AG04450 (cell line): ENCODE measurements at places on chromosomes 2 and 18.

- peak; percentile 71 for DNase-seq
Observed at GRCh38 chr2:151043484-151043883, 218.2 kb downstream of the RBM43 start.

- DNase-seq: no peak
Observed at GRCh38 chr18:31230495-31230894, 67.8 kb upstream of the DSC1 start.

- no peak for DNase-seq
Observed at GRCh38 chr2:109164739-109165221, 35.8 kb downstream of the SH3RF3 start.

GRCh38 chr2:239762655-239763269 lies 262.4 kb downstream of the NDUFA10 start:
- no peak for DNase-seq

DNA sequence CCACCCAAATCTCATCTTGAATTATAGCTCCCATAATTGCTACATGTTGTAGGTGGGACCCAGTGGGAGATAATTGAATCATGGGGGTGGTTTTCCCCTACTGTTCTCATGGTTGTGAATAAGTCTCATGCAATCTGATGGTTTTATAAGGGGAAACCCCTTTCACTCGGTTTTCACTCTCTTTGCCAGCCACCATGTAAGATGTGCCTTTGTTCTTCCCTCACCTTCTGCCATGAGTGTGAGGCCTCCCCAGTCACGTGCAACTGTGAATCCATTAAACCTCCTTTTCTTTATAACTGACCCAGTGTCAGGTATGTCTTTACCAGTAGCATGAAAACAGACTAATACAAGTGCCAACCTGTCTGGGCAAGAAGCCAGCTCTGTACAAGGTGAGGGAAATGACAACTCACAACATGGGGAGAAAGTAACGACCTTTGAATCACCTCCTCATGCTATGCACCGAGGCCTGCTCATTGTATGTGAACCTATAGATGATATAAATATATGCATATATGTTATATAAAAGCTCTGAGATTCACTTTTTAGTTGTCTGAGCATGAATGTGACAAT lies 162.2 kb downstream of the ALPK2 start:
- DNase-seq: no peak

DNA sequence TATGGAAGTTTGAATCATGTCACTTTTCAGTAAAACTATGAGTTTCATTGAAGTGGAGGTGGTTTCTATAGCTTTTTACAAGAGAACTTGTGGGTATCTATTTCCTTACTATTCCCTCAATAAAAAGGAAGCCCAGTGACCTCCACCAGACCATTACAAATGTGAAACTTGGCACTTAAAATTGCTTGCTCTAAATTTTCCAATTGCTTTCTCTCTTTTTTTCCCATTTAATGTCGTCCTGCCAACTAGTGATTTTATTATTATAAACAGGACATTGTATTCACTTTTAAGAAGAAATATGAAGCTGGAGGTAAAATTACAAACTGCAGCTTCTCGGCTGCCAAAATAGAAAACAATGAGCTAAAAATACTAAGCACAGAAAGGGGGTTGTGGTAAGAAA lies 208.2 kb upstream of the ALPP start:
- DNase-seq: no peak

DNA sequence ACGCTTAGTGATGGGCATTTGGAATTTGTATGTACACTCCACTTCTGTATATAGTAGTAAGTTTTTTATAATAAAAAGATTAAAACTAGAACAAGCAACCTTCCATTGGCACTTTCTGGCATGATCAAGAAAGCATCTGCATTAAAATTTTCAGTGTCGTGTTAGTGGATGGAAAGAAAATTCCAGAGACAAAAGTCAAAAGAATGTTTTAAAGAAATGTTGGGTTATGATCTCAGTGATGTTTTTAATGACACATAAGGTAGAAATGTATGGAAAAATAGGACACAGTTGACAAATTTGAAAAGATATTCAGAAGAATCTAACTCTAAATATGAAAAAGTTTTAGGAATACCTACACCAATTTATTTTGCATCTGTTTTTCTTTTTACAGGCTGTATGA lies 126.1 kb upstream of the FAM117B start:
- no peak for DNase-seq

- DNase-seq: no peak
Observed at GRCh38 chr18:8300751-8301410, 308.4 kb upstream of the RAB12 start.

DNA sequence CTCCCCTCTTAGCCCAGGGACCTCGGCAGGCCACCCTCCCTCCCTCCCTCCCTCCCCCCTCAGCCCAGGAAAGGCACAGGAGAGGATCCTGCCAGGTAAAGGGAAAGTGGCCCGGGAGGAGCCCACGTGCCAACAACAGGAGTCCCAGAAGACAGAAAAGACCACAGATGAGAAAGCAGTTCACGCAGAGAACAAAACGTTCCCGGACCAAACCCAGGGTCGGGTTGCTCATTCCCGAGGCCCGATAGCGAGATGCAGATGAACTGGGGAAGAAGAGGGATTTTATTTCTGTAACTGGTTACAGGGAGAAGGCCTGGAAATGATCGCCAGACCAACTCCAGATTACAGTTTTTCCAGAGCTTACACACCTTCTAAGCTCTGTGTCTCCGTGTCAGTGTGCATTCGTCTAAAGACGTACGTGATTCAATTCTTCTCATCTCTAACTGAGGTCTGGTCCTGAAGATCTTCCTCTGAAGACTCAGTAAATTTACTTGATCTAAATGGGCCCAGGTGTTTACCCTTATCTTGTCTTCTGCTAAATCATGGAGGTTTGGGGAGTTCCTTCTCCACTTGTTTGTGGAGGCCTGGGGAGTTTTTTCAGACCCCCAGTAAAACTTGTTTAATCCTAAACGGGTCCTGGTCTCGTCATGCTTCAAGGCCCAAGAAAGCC lies 807 bp upstream of the NEU4 start:
- DNase-seq: no peak

DNA sequence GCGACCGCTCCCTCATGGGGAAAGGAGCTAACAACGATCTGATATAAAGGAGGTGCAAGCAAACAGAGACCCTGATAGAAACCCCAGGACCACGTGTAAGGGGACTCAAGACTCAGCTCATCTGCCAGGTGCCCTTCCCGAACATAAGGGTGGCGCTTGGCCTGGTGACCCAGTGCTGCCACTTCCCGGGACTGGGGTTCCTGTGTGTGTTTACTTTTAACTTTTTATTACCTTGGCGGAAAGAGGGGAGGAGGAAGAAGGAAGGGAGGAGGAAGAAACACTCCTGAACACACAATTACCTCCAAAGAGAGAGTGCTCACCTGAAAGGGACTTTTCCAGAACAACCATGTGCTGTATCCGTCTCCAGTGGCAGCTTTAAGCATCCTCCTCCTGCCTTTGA lies 56.5 kb upstream of the EDAR start:
- no peak for DNase-seq

GRCh38 chr2:54641988-54642387 lies 81.5 kb upstream of the EML6 start:
- no peak for DNase-seq

- no peak for DNase-seq
Observed at GRCh38 chr2:146867477-146867986, 977.3 kb upstream of the ACVR2A start.

DNA sequence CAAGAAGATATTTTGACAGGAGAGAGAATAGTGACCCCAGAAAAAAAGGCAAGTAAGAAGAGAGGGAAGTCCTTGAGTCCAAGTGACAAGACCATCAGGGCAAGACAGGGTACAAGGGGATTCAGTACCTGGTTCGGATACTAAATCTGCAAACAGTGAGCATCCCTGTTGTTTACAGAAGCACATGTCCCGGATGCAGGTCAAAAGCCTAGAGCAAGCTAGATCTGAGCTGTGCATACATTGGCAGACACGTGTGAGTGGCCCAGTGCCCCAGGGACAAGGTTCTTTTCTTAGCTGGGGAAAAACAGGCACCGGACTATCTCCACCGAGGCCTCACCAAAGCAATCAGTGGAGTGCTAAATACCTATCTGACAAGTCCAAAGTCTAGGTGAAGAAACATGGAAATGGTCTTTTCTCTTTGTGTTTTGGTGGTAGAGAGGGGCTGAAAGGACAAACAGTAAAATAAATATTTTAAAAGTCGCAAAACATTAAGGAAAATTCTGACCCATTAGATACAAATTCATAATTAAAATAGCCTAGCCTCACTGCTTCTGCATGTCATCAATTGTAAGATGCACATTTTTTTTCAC lies 165.2 kb downstream of the SUCLG1 start:
- DNase-seq: no peak

- no peak for DNase-seq
Observed at GRCh38 chr18:47932190-47932589, 1.7 kb upstream of the SMAD2 start.

DNA sequence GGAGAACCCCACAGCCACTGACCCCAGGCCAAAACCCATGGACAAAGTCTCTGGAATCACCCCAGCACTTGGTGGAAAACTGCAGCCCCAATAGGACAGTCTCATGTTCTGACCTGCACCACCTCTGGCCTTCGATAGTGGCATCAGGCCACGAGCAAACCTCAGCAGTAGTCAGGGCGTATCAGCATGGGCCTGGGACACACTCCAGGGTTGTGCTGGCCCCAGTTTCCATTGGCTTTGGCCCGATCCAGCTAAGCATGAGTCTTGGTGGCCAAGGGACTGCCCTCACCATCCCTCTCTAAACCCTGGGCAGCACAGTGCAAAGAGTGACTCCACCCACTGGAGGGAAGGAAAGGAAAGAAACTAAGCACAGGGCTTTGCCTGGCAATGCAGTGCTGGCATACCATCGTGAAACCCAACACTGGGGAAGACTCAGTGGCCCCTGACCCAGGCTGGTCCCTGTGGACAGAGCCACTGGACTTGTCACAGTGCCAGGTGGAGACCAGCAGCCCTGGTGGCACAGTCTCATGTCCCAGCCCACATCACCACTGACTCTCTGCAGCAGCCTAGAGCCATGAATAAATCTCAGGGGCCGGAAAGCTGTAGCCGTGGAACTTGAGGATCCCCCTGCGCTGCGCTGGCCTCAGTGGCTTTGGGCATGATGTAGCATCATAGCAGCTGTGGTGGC lies 46.3 kb downstream of the ZNF519 start:
- DNase-seq: no peak

GRCh38 chr2:120738786-120739437 lies 3.2 kb downstream of the GLI2 start:
- no peak for DNase-seq

GRCh38 chr2:214560618-214561190 lies 149.8 kb downstream of the VWC2L start:
- DNase-seq: no peak

DNA sequence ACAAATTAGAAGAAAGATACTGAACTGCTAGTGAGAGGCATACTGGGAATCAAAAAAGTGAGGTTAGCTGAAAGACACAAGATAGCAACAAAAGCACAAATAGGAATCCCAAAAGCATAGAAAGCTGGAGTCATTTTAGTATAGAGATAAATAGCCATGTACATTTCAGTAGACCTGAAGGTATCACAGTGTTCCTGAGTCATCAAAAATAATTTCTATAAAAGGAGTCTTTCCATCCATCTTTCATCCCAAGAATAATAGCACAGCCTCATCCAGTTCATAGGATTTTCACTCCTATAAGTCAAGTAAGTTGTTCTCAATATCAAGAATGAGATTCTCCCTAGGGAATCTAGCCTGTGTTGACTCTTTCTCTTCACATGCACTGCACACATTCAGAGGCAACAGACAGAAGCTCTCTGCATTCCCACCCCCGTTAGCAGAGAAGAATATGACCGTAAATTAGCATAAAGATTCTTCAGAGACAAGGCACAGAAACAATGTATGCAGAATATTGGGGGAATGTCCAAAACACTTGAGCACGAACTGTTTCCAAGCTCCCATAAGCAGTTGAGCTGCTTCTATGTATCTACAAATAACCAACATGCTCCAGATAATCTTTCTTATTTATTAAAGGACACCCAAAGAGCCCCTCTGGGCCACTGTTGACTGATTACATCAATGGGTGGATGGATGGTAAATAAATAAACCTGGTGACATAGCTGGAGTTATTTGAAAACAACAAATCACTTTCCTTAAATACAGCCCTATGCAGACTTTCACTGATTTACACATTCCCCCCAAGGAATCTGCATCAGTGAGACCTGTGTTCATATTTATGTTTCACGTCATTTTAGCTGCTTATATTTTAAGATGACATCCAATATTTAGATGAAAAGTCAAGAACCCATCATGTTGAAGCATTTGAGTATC lies 174.5 kb upstream of the PKDCC start:
- DNase-seq: no peak

DNA sequence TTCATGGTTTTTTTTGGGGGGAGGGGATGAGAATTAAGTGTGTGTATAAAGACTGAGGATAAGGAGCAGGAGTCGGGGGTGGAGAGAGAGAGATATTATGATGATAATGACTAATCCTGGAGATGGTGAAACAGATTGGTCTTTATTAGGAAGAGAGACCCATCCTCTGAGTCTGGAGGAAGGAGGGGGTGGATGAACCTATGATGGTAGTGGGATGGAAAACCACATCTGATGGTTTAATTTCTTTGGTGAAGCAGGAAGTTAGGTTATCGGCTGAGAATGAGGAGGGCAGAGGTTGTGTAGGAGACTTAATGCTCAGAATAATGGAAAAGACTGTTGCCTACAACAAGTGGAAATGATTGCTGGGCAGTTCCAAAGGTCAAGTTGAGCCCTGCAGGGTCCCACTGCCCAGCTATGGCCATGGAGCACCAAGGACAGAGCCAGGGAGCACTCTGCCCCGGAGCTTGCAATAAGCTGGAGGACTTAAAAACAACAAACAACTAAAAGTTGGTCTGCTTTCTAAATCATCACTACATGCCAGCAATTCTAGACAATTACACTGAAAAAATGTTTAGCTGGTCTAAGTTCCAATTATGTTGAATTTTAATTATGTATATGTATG lies 7.9 kb downstream of the SLC16A14 start:
- DNase-seq: no peak

DNA sequence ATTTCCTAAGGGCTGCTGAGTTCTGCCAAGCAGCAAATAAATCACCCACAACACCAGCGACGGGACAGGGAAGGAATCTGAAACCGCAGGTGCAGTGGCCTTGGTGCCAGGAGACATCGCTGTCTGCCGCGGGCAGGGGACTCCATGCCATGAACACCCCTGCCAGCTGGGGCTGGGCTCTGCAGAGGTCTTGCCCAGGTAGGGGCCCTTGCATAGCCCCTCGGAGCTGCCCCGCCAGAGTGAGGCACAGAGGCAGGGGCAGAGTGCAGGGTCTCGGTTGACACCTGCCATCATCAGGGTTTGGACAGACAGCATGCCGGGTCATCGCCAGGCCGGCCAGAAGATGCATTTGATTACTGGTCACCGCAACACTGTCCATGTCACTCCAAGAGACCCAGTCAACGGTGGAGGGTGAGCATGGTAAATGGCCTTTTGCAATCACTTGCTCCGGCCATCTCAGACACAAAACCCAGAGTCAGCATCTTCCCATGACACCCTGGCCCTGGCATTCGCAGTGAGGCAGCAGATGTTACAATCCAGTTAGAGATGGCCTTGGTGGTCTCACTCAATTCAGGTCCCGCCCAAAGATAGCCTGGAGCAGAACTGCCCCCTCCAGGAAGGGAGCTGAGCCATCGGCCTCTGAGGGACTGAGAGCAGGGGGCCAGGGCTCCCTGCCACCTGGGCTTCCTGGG lies 255.4 kb downstream of the NDUFA10 start:
- no peak for DNase-seq

- no peak for DNase-seq
Observed at GRCh38 chr2:9736021-9736420, 105.2 kb upstream of the YWHAQ start.

GRCh38 chr2:100632037-100632436 lies 69.2 kb downstream of the PDCL3 start:
- no peak for DNase-seq
